ENCODE measurements at places on chromosomes 11 and 22.

DNA sequence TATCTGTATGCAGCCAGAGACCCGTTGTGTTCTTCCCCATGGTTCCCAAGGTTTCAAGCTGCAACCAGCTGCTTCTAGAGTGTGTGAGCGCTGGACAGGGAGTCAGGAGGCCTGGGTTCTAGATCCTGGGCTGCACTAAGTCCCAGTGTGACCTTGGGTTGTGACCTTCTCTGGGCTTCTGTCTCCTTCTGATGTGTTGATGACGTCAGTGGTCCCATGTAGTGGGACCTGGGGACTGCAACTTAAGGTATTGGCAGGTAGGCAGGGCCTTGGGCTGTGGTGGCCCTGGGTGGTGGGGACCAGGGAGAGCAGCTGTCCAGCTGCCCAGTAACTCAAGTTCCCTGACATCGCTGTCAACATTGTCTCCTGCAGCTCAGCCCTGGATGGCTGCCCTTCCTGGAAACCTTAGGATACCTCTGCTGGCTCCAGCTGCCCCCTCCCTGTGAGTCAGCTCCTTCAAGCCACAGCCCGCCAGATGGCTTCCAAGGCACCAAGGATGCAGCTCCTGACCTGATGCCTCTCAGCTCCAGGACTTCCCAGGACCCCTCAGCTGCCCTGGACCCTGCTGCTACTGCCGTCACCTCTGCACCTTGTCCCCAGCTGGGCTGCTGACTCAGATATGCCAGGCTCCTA, 1.3 kb upstream of the PVALB start:
- H3K4me3 ChIP-seq: no peak overlapping the region
- DNase-seq: no peak
- H3K27ac ChIP-seq: no peak overlapping the region
- H3K4me1 ChIP-seq: no peaks in the 10 kb centered on the region
- peaks cover 73% of the 10 kb centered on the region for H3K27me3 ChIP-seq

DNA sequence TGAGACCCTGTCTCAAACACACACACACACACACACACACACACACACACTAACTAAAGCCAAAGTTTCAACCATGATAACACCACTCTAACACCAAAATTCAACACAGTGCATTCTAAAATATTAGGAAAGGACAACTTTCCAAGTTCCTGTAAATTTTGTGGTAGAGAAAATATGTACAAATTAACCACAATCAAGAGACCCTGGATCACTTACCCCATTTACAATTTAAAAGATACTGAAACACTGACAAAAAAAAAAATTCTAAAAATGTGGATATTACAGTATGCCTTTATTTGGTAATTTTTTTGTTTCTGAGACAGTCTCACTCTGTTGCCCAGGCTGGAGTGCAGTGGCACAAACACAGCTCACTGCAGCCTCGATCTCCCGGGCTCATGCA, 9.7 kb downstream of the MRTFA start:
- H3K4me1 ChIP-seq: peaks cover 19% of the 10 kb centered on the region
- no peak for DNase-seq
- no peak overlapping the region for H3K27ac ChIP-seq
- H3K4me3 ChIP-seq: no peak overlapping the region
- no peaks in the 10 kb centered on the region for H3K36me3 ChIP-seq

DNA sequence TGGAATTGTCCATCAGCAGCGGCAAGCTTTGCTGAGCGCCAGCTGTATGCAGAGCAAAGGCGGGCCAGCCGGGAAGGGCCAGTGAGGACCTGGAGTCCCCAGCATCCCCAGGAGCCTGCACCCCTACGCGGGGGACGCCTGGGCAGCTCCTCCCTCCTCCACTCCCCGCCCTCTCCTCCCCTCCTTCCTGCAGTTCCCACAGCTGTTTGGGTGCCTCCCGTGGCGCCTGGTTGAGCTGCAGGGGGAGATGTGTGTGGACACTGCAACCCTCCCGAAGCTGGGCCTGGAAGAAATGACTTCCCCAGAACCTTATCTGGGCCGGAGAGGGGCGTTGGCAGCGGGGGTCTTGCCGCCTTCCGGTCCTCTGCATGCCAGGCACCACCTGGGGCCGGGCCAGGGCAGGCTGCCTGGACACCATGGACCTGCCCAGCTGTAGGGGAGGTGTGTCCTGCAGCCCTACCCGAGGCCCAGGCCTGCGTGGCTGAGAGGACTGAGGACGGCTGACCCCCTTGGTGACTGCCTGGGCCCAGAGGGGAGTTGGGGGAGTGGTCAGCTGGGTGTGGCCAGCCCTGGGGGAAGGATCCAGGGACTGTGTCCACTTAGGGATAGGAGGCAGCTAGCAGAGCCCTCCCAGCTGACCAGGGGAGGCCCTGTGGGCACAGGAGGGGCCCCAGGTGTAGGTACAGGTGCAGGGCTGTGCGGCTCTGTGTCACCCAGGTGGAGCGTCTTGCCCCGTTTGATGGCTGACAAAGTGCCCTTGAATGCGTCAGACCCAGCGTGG, 16.8 kb upstream of the MUC6 start:
- no peaks in the 10 kb centered on the region for H3K36me3 ChIP-seq
- H3K4me3 ChIP-seq: no peak overlapping the region
- no peak overlapping the region for H3K27ac ChIP-seq
- H3K27me3 ChIP-seq: peaks cover 15% of the 10 kb centered on the region

DNA sequence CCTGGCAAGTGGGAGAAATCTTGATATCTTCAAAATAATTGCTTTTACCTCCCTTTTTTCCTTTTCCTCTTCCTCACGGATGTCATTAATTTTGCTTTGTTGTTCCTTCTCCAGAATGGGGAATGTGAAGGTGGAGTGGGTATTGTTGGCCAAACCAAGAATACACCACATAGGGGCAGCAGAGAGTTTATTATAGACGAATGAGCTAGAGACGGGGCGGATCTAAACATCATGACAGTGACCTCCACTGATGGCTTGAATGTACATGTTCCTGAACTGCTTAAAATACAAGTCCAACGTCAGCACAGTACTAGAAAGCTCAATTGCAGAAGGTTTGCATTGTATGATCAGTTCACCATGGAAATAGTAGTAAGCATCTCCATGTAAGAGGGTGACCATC, 122.3 kb upstream of the SNX19 start:
- H3K36me3 ChIP-seq: no peaks in the 10 kb centered on the region
- no peaks in the 10 kb centered on the region for H3K27me3 ChIP-seq
- peaks cover 25% of the 10 kb centered on the region for H3K4me1 ChIP-seq
- no peak overlapping the region for H3K4me3 ChIP-seq
- H3K27ac ChIP-seq: no peak overlapping the region
